ENCODE measurements at places on chromosomes 4 and X.

DNA sequence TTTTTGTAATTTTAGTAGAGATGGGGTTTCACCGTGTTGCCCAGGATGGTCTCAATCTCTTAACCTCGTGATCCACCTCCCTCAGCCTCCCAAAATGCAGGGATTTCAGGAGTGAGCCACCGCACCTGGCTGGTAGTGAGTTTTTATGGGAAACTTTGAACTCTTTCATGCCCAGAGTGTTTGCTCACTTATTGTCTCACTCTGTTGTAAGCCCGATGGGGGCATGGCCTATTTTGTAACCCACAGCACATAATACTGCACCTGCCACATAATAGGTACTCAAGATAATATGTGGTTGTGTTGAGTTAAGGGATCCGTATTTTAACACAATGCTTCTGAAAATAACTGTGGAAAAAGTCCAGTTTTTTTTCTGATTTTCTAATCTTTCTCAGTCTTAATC lies 109.6 kb upstream of the GIMD1 start:
- DNase-seq, result no peak

DNA sequence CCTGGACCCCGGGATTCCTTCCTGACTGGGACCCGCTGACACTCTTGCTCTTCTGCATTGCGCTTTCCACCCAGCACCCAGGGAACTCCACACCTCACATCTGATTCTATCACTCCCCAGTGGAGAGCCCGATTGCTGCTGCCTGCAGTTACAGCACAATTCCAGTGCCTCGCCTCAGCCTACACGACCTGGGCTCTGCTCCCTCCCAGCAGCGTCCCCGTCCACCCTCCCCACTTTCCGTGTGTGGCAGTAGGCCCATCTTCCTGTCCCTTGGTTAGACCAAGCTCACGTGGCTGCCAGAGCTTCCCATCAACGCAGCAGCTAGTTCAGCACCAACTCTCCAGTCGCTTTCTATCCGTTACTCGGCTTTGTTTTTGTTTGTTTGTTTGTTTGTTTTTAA lies 66.6 kb upstream of the SORBS2 start:
- no peak for DNase-seq

DNA sequence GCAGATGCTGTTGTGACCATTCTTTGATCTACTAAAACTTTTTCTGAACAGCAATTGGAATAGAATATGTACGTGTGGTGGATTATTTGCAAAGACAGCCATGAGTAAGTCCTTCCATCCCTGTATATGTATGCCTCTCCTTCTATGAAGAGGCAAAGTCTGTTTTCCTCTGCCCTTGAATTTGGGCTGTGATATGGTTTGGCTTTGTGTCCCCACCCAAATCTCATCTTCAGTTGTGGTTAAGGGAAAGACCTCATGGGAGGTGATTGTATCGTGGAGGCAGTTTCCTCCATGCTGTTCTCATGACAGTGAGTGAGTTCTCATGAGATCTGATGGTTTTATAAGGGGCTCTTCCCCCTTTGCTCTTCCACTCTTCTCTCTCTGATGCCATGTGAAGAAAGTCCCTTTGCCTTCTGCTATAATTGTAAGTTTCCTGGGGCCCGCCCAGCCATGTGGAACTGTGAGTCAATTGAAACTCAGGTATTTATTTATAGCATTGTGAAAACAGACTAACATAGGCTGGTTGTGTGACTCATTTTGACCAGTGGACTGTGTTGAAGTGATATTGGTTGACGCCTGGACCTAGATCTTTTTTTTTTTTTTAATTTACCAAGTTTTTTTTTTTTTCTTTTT lies 108.3 kb upstream of the CAMK2D start:
- DNase-seq, result peak; percentile 7

GRCh38 chr4:56874166-56874565 lies 33.5 kb upstream of the REST start:
- DNase-seq, result no peak

DNA sequence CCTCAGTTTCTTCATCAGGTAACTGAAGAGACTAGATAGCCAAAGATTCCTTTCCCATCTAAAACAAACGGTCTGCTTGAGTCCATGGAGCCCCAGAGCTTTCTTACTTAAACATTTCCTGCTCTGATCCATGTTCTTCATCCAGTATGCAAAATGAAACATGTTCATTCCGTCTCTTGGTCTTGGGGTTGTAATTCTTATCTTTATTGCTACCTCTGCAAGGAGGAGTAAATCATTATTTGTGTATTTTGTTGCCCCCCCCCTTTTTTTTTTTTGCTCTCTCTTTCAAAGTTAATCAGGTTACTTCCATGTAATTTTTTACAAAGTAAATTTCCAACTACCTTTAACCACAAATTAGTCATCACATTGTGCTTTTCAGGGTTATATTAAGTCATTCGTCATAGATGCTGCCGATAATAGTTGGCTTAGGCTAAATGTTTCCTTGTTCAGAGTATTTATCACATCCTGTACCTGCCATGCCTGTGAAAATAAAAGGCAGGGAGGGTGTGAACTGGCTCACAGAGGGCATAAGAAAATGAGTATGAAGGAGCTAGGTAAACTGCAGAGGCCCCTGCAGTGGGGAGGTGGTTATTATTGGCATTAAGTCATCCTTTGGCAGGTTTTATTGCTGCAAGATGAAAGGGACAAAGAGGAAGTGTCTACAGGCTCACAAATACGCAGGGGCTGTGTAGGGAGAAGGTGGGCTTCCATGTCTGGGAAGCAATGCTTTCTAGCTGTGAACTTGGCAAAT lies 76.7 kb upstream of the HS3ST1 start:
- DNase-seq, result peak; percentile 16

- DNase-seq, result no peak
Measured at GRCh38 chr4:185841451-185841850, 29.5 kb upstream of the SORBS2 start.

DNA sequence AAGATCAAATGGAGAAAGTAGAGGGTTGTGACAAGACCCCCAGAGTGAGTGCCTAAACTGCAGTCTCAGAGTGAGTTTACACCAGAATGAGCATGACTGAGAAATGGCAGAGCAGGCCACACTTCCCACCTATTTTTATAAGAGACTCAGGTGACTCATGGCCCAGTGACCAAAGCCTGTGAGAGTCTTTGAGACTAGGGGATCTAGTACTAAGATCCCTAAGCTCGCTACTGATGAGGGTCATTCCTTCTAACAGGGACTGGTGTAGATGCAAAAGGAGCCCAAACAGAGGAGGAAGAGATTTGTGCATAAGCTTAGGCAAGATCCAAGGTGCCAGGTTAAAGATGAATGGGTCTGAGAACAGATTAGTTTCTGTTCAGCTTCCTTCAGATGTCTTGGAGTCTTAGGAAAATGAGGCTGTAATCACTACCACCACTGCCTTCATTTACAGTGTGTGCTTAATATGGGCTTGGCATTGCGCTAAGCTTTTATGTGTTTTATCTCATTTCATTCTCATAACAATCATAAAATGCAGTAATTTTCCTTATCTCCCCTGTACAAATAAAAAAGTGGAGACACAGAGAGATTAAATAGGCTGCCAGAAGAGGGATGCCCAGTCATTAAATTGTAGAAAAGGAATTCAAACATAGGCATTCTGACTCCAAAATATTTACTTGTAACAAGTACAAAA lies 62.8 kb downstream of the RWDD4 start:
- no peak for DNase-seq

- no peak for DNase-seq
Measured at GRCh38 chr4:185217408-185217975, 8.1 kb downstream of the SNX25 start.

DNA sequence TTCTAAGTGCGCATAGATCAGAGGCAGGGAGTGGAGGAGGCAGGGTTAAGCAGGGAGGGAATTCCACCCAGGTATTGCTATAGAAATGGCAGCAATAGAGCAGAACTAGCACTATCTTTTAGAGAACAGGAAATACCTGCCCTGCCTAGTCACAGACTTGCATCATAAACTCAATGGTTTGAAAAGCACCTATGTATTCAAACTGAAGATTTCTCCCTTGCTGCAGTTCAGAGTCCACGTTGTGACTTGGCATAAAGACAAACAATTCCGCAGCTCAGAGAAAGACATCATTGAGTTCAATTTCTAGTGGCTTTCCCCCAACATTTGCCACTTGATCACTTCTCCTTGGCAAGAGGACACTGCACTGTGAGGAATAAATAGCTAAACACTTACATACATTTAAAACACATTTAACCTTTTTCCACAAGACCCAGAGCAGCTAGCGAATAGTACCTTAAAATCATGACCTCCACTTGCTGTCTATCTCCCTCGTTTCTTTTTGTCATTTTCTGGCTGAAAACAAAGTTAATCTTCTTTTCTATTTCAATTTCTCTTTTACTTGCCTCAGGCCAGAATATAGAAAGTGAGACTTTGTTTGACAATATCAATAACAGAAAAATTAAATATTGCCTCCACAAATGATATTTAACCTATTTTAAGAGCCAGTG lies 42.4 kb downstream of the SLC7A11 start:
- DNase-seq, result no peak

GRCh38 chr4:127731406-127731805 lies 1.2 kb downstream of the SLC25A31 start:
- DNase-seq, result no peak

DNA sequence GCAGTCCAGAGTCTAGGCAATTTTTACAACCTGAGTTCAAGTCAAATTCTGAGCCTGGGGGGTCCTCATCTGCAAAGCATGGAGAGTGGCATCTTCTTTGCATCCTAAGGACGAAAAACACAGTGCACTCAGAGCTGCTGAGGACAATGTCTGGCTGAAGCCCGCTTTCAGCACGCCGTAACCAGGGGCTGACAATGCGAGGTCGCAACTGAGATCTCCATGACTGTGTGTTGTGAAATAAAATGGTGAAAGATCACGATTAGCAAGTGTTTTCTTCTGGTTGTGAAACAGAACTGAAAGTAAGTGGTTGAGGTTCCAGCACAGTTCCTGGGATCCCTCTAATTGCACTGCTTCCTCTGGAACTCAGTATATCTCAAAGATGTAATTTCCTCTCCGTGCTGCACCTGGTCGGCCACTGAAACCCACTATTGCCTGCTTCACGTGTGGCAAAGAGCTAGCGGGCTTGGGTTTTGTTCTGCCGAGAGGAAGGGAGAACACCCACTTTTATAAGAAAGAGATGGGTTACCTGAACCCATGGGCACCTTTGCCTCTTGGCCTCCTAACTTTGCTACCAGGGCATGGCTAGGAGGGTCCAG lies 7.7 kb upstream of the F11 start:
- no peak for DNase-seq

- DNase-seq, result peak; percentile 67
Measured at GRCh38 chrX:136674270-136674985, 26.5 kb downstream of the CD40LG start.

- DNase-seq, result no peak
Measured at GRCh38 chr4:78863254-78863869, 75.9 kb downstream of the PAQR3 start.

DNA sequence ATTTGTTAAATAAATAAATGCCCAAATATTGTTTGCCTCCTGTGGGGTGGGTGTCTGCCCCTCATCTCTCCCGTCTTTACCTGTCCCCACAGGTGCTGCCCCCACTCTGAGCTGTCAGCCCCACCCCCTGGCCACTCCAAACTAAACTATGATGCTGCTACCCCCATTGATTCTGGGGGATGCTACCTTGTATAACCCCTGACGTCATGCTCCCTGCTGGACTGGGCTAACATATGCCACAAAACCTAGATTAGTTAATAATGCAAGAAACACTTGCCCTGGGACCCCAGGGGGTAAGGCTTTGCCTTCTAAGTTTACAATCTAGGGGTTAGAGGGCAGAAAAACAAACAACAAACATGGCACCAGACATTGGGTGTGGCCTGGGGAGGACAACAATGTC lies 58.6 kb downstream of the MSX1 start:
- no peak for DNase-seq

DNA sequence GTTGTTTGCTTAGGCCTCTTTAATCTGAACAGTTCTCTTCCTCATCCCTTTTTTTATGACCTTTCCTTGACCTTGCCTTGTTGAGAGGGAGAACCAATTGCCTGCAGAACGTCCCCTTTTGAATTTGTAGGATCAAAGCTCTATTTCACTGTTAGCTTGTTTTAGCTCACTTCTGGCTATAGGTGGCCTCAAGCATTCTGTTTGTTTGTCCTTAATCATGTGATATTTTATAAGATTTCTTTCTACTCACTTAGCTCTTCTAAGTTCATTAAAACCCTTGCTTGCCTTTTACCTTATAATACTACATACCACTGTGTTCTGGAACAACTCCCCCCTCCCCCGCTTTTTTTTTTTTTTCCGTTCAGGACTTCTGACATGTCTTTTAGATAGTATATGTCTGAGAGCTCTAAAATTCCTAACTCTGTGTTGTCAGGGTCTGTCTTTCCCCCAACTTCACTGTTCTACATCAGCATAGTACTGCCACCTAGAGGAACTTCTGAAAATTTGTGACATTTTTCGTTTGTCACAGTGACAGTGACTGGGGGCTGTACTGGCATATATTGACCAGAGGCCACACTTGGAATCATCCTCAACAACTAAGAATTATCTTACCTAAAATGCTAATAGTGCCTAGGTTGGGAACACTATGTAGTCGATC lies 128.5 kb downstream of the LARP7 start:
- DNase-seq, result peak; percentile 20

DNA sequence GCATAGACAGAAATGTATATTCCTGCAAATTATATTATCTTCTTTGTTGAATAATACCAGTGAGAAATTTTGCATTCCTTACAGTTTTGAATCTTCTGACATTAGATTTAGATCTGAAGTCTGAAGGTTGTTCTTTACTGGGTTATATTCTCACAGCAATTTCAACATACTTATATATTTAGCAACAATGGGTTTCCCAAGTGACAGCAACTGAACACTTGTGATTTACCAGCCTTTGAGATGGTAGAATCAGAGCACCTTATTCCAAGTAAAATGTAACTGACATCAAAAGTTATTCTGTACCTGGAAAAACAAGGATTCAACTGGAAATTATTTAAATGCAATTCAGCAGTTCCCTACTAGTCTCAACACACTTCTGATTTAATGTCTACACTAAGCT lies 66.0 kb downstream of the RELL1 start:
- no peak for DNase-seq

DNA sequence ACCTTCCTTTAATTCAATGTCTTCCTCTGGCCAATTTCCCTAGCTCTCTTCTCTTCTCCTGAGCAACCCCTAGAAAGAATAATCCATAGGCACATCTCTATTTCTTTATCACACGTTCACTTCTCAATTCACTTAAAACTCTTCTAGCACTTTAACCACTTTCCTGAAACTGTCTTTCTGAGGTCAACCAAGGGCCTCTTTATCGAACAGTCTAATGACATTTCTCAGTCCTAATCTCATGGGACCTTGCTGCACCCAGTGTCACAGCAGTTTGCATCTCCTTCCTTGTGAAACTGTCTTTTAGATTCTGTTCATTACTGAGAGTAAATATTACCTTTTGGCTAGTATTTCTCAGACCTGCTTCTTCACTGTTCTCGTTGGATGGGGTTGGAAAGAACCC lies 285.3 kb upstream of the RASGEF1B start:
- DNase-seq, result no peak

GRCh38 chr4:140095694-140096482 lies 58.1 kb downstream of the MAML3 start:
- peak; percentile 71 for DNase-seq

Data from CD4-positive, alpha-beta T cell treated with Interleukin-17A for 1 hour (primary cell).